ENCODE measurements at places on chromosomes 7 and 10.

DNA sequence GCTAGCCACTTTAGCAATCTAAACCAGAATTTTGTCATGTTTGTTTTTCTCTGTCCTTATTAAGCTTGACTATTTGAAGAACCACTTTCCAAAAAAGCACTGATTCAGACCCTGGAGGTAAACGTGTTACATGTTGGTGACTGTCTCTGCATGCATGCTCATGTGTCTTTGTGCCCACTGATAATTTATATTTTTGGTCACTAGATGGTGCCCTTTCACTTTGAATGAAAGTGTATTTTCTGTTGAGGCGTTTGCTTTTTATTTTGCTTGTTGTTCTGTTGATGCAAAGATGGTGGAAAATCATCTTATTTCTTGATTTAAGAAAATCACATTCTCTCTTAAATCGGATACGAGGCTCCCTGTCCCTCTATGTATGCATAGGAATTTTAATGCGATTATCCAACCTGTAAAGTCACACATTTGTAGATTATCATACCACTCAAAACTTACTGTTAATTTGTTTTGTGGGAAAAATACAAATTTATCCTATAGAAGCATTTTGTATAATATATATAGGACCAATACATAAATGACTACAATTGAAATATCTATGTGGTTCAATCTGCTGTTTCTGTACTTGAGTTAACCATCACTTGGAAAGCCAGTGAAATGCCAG is 269.3 kb downstream of the BICC1 start:
- DNase-seq, result peak; percentile 21

DNA sequence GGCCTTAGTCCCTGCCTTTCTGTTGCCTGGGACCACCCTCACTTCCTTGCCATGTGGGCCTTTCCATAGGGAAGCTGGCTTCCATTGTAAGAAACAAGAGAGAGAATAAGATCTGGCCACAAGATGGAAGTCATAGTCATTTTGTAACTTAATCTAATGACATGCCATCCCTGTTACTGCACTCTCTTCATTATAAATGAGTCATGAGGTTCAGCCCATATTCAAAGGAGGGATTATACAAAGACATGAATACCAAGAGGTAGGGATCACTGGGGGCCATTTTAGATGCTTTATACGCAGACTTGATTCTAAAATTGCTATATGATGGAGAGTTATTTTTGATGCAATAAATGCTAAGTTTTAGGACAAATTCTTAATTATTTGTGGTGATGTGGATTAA is 75.2 kb upstream of the CELF2 start:
- no peak for DNase-seq

DNA sequence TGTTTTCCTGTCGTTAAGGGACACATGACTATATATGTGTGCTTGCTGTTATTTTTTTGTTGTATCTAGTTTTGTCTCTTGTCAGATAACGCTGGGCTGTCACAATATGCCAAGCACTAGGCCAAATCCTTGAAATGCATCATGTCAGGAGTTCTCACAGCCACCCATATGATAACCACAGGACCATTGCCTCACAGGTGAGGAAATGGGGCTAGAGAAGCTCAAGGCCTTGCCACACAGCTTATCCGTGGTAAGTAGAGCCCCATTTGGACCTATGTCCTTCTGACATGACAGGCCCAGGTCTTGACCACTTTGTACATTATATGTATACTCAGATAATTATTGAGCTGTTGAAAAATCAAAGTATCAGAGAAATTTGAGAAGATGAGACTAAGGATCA is 42.0 kb upstream of the TARP start:
- DNase-seq, result no peak

DNA sequence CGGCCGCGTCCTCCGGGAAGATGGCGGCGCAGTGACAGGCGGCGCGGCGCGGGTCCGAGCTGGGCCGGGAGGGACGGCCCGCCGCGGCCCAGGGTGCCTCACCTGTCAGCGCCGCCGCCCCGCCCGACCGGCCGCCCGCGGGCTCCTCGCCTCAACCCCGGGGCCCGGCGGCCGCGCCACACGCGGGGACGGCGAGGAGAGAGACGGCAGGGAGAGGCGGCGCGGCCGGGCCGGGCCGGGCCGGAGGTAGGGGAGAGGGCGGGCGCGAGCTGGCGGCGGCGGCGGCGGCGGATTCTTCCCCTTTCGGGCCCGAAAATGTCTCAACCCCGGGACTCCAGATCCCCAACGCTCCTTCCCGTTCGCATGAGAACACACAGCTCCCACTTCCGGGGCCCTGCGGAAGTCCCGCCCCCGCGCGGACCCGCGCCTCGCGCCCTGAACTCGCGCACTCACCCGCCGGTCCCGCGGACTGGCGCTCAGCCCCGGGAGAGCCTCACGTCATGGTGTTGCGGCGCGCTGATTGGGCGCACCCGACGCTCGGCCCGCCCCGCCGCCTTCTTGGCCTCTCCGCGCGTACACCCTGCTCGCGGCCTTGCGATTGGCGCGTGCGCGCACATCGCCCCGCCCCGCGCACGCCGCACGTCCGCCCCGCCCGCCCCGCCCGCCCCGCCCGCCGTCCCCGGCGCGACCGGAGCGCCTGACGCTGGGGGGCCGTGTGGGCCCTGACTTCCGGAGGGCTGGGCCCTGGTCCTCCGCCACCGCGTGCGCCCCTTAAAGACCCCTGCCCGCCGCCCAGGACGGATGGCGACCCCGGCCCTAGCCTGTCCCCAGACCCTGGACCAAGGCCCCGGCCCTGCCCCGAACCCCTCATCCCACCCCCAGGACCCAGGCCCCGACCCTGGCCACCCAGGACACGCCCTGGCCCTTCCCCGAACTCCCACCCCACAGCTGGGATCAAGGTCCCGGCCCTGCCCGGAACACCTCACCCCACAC is at the start of gene LARP4B:
TSS of gene LARP4B (minus strand) at position 380 of the 993 bp plus-strand sequence. CDS start 45,984 bp downstream, outside the sequence.
- DNase-seq, result peak; percentile 65

GRCh38 chr7:6284055-6284400 is 11.6 kb upstream of the CYTH3 start:
- DNase-seq, result no peak

GRCh38 chr7:49805371-49806007 is 32.1 kb downstream of the VWC2 start:
- DNase-seq, result no peak

DNA sequence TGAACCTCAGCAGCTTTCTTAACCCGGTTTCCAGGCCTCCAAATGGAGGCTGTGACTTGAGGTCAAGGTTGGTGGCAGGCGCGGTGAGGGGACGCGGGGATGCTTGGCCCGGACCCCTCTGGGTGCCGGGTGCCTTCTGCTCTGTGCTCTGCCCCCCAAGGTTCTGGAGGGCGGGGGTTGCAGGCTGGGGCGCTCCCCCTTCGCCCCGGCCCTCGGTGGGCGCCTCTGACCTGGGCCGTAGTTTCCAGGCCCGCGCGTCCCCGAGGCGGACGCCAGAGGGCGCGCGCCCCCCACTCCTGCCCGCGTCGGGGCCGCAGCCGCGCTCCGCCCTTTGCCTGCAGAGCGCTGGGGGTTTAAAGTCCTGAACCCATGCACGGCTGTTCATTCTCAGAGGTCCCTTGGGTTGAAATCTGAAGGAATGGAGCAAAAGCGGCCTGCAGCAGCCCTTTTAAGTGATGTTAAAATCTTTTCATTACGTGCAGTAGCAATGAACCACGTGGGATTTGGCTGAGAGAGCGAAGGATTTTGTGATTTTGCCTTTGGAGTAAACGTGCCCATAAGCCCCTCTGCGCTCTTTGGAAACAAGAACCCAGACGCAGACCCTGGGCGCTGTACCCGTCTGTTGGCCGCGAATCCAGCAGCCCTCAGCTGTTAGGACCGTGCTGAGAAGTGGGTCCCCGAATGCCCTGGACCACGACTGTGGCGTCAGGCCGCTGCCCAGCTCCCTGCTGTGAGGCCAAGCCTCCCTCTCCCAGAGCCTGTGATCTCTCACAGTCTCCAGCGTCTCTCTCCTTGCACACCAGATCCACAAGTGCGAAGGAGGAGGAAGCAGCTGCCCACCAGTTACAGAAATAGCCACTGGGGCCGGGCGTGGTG is 135.0 kb downstream of the ACTR3B start:
- peak; percentile 16 for DNase-seq

Data from NCI-H1092 (cell line).